SHP77 treated with DMSO at 0.1 percent for 48 hours (cell line): ENCODE measurements at places on chromosomes 11 and 22.

- DNase-seq = no peak
Measured at GRCh38 chr11:61144511-61145179, 16.6 kb downstream of the VPS37C start.

GRCh38 chr22:38953091-38953490 is 4.3 kb upstream of the APOBEC3A start:
- no peak for DNase-seq

DNA sequence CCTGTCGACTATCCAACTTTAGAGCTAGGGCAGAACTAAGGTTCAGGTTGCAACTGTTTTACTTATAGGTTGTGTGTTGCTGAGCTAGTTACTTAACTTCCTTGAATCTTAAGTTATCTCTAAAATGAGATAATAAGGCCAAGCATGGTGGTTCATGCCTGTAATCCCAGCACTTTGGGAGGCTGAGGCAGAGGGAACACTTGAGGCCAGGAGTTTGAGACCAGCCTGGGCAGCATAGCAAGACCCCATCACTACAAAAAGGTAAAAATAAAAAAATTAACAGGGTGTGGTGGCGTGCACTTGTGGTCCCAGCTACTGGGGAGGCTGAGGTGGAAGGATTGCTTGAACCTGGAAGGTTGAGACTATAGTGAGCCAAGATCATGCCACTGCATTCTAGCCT is 2.1 kb downstream of the ACCS start:
- DNase-seq = no peak

- no peak for DNase-seq
Measured at GRCh38 chr11:69027704-69028372, 14.8 kb upstream of the MRGPRF start.

- no peak for DNase-seq
Measured at GRCh38 chr11:65897020-65897471, 3.1 kb downstream of the FOSL1 start.

GRCh38 chr11:128533472-128533871 is 53.9 kb downstream of the ETS1 start:
- DNase-seq = no peak

DNA sequence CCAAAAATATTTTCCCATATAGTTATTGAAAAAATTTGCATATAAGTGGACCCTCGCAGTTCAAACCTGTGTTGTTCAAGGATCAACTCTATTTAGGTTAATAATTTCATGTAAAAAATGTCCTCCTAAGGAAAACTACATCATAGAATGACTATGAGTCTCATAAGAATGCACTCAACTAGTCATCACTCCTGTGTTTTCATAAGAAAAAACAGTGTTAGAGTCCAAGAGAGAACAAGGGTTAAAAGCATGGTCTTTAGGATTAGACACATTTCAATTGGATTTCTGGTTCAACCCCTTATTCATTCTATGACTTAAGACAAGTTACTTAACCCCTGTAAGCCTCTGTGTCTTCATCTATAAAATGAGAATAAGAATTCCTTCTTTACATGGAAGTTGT is 5.1 kb downstream of the PARVA start:
- DNase-seq = no peak

GRCh38 chr11:78094250-78094649 is 14.6 kb upstream of the NDUFC2 start:
- DNase-seq = no peak
